ENCODE measurements at places on chromosomes 3 and 15.

- no peak for DNase-seq
Measured at GRCh38 chr15:91065505-91065904, 34.6 kb upstream of the SV2B start.

DNA sequence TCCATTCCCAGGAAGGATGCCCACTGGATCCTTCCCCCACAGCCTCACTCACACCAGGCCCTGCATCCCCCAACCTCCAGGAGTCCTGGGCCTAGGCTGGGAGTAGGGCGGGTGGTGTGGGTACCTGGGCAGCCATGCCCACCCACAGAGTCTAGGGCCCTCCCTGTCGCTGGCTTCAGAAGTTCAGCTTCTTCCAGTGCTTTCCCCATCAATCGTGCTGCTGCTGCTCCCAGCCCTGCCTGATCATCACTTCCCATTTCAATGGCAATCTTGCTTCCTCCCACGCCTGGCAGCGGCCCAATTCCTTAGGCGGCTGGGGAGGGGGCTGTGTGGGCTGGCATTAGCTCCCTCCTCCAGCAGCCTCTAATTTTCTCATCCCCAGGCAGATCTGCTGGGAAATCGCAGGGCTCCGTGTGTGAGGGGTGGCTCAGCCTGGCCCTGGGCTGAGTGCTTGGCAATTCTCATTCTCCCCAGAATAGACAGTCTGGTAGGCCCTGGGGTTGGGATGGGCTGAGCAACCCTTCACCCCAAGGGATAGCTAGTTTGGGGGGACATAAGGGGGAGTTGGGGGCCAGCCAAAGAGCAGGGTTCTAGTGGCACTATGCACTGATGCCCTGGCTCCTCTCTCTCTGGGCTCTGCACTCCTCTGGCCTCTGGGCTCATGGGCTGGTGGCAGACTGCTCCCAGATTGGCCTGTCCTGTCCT is 66.4 kb downstream of the SCN5A start:
- no peak for DNase-seq

GRCh38 chr3:12439161-12439940 is 44.9 kb upstream of the TSEN2 start:
- no peak for DNase-seq

GRCh38 chr15:55279746-55280351 is 9.8 kb downstream of the RAB27A start:
- DNase-seq, result no peak

DNA sequence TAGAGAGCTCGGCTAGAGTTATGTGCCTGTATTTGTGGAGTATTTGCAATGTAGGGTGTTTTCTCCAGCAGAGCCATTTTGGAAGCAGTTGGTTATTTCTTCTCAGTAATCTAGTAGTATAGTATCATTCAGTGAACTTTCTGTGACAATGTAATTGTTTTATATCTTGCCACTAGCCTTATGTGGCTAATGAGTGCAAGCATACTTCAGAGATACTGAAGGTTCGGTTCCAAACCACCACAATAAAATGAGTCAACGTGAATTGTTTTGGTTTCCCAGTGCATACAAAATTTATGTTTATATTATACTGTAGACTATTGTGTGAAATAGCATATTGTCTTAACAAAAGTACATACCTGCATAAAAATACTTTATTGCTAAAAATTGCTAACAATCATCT is 286.9 kb upstream of the TBL1XR1 start:
- DNase-seq, result no peak

- DNase-seq, result peak; percentile 58
Measured at GRCh38 chr3:183698318-183698751, 738 bp downstream of the YEATS2 start.

DNA sequence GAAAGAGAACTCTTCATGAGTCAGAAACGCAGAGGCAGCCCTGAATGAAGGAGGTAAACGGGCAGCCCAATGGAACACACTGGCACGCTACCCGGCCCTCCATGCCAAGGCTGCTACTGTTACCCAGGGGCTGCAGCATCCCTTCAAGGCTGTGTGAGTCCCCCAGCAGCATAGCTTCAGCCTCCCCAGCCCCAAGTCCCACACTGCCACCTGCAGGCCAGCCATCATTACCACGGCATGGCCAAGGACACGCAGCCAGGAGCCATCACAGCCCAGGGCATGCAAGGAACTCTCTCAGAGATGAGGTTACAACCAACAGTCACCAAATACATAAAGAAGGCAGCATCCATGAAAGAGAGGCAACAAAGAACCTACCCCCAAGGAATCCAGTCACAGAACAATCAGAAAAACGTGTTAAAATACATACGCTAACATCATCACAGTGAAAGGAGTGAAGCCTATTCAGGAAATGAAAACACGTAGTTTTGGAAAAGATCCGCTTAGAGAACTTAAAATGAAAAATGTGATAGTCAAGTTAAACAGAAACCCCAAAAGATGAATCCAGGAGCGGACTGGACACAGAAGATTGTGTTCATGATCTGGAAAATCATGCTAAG is 22.4 kb downstream of the PLA2G4F start:
- no peak for DNase-seq
